ENCODE measurements at places on chromosomes 3 and 15.

DNA sequence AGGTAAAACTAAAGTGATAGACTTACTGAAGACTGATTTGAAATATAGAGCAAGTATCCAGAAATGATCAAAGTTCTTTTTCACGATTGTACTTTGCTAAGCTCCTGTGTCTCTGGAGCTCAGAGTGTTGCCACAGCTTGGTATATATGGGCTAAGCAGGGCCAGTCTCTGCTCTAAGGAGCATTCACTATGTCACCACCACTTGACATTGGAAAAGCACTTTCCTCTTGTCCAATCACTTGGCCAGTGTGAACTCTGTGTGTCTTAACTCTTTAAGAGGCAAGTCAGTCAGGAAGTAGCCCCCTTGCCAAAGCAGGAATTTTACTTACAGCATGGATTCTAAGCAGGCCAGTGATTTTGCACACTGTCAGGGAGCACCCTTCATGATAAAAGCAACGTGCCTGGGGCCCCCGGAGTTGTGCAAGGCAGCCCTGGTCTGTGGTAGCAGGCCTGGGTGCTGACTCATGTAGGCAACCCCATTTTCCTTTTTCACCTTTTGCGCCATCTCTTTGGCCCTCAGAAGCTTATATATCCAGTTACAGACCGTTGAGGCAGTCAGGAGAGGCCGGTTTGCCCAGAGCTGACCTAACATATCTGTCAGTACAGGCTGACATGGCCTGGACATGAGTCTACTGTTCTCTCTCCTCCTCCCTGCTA is 73.0 kb downstream of the HCN4 start:
- no peak for DNase-seq

DNA sequence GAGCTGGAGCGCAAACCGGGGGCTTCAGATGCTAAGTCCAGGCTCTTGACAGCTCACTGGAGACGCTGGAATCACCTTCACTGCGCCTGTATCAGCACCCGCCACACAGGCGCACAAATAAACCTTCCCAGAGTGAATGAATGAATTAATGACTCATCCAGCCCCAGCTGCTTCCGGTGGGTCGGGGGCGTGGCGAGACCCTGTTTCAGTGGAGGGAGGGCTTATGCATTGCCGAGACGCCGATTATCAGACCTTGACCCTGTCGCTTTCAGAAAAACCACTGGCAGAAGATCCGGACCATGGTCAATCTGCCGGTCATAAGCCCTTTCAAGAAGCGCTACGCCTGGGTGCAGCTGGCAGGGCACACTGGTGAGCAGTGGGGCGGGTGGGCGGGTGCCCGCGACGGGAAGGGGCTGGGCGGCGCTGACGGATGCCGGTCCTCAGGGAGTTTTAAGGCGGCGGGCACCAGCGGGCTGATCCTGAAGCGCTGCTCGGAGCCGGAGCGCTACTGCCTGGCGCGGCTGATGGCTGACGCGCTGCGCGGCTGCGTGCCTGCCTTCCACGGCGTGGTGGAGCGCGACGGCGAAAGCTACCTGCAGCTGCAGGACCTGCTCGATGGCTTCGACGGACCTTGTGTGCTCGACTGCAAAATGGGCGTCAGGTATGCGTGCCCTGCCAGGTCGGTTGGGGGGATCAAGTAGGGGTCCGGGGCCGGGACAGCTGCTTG is 7.7 kb downstream of the ITPKA start:
- DNase-seq, result no peak

GRCh38 chr15:38782156-38782555 is 217.5 kb upstream of the RASGRP1 start:
- no peak for DNase-seq

DNA sequence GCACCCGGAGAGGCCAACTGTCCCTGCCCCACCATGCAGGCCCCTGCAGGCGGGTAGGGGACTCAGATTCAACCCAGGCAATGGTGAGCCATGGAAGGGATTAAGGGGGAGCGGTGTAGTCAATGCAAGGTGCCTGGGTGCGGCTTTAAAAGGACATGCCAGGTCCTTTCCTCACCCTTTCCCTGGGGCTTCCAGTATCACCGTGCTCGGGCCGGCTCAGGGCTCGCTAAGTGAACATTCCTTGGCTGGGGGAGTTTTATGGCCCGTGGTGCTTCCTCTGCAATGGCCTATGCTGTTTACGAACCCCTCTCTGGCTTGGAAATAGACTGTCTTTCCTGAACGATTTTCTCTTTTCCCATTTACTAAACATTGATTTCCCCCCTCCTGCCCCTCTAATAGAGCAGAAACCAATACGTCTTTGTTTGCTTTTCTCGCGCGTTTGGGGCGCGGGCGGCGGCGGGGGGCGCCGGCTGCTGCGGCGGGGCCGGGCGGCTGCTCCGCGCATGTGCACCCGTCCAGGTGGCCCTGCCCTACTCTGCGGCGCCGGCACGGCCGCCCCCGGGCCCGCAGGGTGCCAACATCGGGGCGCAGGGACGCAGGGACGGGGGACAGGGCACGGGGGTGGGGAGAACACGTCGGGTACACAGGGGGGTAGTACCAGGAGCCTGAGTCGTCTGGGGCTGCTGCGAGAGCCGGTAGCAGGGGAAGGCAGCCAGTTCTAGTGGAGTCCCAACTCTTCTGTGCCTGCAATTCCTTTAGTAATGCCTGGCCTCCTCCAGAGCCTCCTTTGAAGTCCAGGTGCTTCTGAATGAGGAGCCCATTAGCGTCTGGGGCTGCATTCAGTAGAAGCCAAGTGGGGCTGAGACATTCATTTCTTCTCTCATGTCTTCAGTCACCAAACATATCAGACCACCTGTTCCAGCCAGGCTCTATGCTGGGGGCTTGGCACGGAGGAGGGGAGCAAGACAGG is 26.9 kb upstream of the CACNA2D2 start:
- no peak for DNase-seq

DNA sequence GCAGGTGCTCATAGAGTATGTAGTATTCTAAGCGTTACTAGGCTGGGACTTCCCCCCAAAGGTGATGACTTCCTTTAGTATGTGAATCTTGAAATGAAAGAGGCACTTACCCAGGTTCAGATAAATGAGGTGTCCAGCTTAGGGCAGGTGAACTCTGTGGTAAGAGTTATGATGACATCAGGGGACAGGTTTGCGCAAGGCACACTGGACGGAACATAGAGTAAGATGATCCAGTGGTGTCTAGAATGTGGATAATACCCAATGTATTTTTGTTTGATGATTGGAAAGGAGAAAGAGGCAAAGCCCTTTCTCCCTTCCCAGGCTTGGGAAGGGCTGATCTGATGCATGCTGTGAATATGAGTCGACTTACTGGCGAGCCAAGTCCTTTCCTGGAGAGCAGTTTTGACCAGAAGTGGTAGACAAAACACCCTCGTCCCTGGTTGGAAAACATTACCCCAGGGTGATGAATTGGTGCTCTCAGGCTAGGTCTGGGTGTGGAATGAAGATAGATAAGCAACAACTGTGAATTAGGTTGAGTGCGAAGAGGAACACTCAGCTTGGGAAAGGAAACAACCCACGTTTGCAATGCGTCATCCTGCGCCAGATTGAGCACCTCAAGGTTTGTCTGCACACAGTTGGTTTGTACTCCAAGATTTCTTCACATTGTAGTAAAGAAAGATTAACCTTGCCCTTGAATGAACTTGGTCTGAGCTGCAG is 124.2 kb downstream of the GHSR start:
- DNase-seq, result no peak

DNA sequence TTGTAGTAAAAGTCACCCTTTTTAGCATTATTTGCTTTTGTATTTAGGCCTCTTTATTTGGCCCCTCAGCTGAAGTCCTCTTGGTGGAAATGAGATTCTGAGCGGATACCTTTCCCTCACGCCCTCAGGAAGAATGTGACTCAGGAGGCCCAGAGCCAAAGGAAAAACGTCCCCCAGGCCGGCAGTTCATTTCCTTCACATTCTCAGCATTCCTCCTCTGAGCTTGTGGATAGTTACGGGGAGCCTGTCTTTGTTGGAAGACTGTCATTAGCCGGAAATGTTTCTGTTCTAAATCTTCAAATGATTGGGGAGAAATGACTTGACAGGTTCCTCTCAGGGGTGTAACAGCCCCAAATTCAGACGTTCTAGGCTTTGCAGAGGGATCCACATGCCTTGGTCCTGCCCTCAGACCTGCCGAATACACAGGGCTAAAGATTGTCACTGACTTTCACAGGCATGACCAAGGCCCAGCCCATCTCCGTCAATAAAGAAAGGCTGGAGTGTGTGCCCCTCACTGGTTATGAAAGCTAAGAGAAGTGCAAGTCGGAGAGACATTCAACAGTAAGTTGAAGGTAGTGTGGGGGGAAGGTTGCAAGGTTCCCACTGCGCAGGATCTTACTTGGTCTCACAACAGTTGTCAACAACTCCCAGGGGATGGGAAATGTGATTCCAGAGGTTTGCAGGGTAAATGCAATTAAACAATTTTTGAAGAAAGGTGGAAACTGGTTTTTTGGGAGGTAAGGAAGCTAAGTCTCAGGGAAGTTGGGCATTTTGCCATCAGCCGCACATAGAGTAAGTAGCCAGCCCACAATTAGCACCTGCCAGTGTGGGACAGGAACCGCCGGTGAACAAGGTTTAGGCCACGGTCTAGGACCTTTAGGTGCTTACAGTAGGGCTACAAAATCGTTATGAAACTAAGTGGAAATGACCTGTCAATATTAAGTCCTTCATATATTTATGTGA is 39.7 kb upstream of the MYZAP start:
- no peak for DNase-seq

DNA sequence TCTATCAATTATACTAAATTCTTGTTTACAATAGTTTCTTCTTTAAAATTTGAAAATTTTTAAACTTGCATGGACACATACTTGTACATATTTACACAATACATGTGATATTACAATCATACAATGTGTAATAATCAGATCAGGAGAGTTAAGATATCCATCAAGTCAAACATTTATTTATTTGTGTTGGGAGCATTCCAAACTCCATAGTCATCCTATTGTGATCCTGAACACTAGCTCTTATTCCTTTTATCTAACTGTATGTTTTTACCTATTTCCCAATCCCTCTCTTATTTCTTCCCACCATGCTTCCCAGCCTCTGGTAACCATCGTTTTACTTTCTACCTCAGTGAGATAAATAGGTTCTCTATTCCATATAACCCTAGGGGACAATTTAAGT is 1219.2 kb downstream of the ZPLD1 start:
- DNase-seq, result no peak

DNA sequence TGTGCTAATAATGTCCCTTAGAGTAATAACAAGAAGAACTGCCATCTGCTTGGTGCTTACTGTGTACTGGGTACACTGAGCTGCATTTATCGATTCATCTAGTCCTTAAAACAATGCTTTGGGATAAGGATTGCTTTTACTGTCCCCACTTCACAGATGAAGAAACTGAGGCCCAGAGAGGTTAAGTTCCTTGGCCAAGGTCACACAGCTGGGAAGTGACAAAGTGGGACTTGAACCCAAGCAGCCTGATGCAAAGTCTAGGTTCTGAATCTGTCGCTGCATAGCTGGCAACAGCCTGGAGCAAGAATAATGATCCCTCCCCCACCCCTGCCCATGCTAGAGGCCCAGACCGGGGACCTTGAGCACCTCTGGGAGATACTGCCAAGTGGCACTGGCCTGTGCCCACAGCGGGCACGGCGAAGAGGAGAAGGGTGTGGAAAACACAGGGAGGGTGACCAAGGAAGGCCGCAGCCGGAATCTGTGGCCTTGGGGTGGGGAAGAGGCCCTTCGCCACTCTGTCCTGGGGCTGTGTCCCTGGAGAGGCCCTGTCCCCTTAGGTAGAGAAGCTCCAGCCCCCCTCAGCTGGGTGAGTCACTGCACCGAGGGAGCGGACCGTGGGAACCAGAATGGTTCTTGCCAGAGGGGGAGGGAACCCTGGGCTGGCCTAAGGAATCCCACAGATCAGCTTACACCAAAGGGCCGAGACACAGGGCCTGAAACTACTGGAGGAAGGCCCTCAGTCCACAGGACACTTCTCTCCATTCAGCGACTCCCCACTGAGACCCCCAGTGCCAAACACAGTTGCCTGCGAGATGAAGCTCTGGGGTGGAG is 3.5 kb downstream of the PLXND1 start:
- DNase-seq, result no peak

DNA sequence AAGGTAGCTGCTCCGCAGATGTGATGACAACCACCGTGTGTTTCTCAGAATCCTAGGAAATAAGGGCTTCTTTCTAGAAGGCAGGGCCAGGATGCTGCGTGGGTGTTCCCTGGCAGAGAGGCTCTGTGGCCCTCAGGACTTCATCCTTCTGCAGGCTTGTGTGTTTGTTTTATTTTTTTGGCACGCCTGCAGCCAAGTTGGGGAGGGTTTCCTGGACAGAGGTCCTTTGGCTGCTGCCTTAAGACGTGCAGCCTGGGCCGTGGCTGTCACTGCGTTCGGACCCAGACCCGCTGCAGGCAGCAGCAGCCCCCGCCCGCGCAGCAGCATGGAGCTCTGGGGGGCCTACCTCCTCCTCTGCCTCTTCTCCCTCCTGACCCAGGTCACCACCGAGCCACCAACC is at the start of gene CLEC3B:
Gene CLEC3B (plus strand): TSS at position 266 of the 400 bp plus-strand sequence. CDS start 60 bp downstream, at position 326.
- no peak for DNase-seq

DNA sequence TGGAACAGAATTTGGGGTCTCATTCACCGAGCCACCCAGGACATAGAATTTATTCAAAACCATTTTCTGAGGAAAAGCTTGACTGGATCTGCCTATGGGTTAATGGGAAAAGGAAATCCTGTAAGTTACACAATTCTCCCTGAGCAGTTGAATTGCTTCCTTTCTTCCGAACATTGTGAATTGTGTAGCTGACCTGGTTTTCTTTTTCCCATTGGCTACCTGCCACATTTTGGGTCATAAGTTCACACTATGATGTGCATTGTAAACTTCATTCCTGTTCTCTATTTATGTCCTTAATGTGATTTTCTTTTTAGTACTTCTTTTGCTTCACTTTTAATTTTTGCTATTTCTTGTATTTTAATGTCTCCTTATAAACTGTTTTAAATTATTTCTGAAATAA is 386.0 kb upstream of the LRRC3B start:
- DNase-seq, result no peak

- DNase-seq, result no peak
These were observed 56.7 kb downstream of the RPL22L1 start for GRCh38 chr3:170813266-170813665.

GRCh38 chr15:87949151-87949574 is 307.4 kb downstream of the NTRK3 start:
- no peak for DNase-seq

GRCh38 chr3:151052756-151053155 is 32.7 kb upstream of the MED12L start:
- no peak for DNase-seq

DNA sequence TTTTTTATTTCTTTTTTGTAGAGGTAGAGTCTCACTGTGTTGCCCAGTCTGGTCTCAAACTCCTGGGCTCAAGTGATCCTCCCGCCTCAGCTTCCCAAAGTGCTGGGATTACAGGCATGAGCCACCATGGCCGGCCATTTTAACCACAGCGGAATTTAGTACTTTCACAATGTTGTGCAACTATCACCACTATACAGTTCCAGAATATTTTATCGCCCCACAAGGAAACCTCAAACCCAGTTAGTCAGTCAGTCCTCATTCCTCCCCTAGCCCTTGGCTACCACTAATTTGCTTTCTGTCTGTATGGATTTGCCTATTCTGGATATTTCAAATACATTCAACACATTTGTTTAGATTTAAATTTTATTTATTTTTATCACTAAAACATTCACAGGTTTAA is 15.5 kb upstream of the HOMER2 start:
- no peak for DNase-seq
